ENCODE measurements at places on chromosomes 12 and 14.

- no peak for DNase-seq
Measured at GRCh38 chr14:89139404-89140247, 277.4 kb downstream of the FOXN3 start.

GRCh38 chr14:104908303-104908702, 16.4 kb upstream of the PLD4 start:
- DNase-seq: no peak

- DNase-seq: no peak
Measured at GRCh38 chr14:68977180-68977717, 1.9 kb downstream of the ACTN1 start.

DNA sequence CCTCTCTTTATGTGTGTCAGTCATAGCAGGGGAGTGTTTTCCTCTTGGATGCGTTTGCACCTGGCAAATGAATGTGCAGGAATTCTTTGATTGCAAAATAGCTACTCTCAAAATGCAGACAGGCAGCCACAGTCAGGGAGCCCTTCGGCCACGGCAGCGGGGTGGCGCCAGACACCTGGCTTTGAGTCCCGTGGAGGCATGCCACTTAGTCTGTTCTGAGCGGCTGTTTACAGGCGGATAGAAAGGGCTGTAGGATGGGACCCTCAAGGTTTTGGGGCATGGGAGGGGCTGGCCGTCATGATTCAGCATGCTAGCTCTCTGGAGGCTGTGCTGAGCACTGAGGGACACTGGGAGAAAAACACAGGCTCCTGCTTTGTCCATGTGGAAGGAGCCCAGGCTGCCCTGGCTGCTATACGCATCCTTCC, 117.1 kb downstream of the SLC25A47 start:
- DNase-seq: no peak

DNA sequence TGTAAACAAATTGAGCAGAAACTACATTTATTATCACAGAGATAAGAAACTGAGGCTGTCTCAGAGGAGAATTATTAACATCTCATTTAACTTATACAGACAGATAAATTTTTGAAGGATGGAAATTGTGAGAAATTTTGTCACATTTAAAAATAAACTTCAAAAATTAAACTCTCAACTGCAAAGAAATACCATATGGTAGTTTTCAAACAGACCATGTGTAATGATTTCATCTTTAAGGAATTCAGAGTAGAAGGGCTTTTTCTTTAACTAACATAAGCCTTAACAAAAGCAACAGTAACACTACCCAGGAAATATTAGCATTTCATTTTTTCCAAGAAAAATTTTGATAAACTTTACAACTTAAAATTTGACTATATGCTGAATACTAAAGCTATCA, 26.6 kb downstream of the NUP37 start:
- no peak for DNase-seq

- no peak for DNase-seq
Measured at GRCh38 chr12:88327276-88327675, 185.2 kb downstream of the TMTC3 start.

DNA sequence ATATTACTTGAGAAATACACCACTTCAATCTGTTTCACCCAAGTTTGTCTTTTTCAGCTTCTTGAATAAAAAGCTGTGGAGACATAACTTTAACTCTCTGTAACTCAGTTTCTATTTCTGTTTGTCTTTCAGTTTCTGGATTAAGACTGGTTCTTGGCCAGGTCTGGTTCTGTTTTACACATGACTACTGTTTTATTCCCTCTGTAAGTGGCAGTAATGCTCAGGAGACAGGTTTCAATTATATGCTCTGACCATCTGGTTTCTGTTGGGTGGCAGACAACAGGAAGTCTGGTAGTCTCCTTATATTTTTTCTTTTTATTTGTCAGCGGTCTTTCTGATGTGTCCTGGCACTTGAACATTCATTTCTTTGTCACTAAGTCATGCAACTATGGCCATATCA, 102.9 kb downstream of the RPS29 start:
- no peak for DNase-seq

- no peak for DNase-seq
Measured at GRCh38 chr12:59780605-59781135, 184.8 kb downstream of the SLC16A7 start.

GRCh38 chr12:88398031-88398430, 182.2 kb downstream of the KITLG start:
- DNase-seq: no peak

DNA sequence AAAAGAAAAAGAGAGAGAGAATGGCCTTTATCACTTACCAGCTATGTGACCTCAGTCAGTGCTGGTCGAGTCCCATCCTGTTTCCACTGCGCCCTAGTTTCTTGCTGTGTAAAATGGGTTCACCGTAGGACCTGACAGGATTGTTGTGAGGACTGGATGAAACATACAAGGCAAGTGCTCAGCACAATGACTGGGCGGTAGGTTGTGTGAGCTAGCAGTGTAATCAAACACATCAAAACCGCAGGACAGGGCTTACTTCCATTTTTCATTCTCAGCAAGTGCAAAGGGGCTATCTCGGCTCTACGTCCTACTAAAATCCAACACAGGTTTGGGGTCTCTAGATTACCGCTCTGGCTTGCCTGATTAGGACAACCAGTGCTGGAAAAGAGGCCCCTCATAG, 36.4 kb upstream of the ATXN2 start:
- DNase-seq: no peak

DNA sequence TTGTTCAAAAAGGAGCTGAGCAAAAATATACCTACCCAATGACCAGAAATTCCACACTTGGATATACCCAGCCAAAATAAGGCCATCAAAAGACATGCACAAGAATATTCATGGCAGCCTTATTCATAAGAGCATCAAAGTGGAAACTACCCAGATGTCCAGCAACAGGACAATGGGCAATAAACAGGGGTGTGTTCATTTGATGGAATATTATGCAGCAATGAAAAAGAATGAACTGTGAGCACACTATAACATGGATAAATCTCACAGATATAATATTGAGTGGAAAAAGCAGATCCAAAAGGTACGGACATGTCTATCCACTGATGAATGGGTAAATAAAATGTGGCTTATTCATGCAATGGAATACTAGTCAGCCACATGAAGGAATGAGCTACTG, 209.2 kb upstream of the LHX5 start:
- no peak for DNase-seq

- no peak for DNase-seq
Measured at GRCh38 chr12:112913038-112913688, 6.4 kb downstream of the OAS1 start.

- DNase-seq: no peak
Measured at GRCh38 chr14:54329082-54329695, 67.6 kb upstream of the CDKN3 start.
